ENCODE measurements at places on chromosomes 6 and 20.

DNA sequence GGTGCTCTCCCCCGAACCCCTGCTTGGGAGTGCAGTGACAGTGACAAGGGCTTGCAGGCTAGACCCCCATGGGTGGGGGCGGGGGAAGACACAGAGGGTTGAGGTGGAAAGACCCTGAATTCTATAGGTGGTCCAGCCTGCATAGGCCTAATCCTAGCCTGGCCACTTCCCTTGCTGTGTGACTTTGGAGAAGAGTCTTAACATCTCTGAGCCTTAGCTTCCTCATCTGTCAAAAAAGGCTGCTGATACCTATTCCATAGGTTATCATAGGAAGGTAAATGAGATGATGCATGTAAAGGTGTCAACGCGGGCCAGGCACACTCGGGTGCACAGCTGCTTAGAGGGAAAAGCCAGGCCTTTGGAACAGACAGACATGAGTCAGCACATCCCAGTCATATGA is 15.8 kb downstream of the BPIFB4 start:
- no peaks in the 10 kb centered on the region for H3K4me1 ChIP-seq
- H3K27me3 ChIP-seq, result no peaks in the 10 kb centered on the region
- H3K4me3 ChIP-seq, result no peak overlapping the region
- DNase-seq, result no peak

GRCh38 chr6:143185288-143185687 is 124.6 kb downstream of the AIG1 start:
- no peak for DNase-seq
- H3K36me3 ChIP-seq, result no peaks in the 10 kb centered on the region
- no peaks in the 10 kb centered on the region for H3K4me1 ChIP-seq
- H3K27me3 ChIP-seq, result no peaks in the 10 kb centered on the region
- H3K27ac ChIP-seq, result no peak overlapping the region

DNA sequence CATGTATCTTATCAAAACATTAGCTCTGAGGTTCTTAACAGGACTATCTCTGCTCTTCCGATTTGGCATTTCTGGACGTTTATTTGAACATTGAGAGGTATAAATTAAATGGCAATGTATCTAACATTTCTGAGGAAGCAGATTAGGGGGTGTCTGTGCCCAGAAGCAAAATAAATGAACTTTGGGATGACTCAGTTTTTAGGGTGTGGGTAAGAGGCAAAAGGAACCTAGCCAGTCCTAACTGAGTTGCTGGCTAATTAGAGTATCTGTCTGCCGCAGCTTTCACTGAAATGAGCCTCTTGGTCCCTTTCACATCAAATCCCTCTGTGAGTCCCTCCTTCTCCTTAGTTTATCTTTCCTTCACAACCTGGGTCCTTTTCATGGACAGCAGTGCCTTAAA is 1.1 kb downstream of the RNF144B start:
- H3K4me1 ChIP-seq, result peaks cover 13% of the 10 kb centered on the region
- H3K27me3 ChIP-seq, result no peaks in the 10 kb centered on the region
- H3K36me3 ChIP-seq, result no peaks in the 10 kb centered on the region
- H3K4me3 ChIP-seq, result peak overlapping the region; percentile 62

- peak overlapping the region; percentile 11 for H3K27ac ChIP-seq
- DNase-seq, result no peak
These were observed 44.5 kb upstream of the LAMA4 start for GRCh38 chr6:112298816-112299281.

All from testis (tissue), 5 donors.